Mucosa of gallbladder (tissue), 1 donor: ENCODE measurements at places on chromosomes 12 and 14.
A peak's percentile ranks its signal among the peaks of the same experiment; 100 is the strongest.

- no peak for DNase-seq
Measured at GRCh38 chr12:103161582-103162362, 204.3 kb downstream of the ASCL1 start.

GRCh38 chr14:103889313-103890051, 38.8 kb upstream of the TDRD9 start:
- peak; percentile 27 for DNase-seq

DNA sequence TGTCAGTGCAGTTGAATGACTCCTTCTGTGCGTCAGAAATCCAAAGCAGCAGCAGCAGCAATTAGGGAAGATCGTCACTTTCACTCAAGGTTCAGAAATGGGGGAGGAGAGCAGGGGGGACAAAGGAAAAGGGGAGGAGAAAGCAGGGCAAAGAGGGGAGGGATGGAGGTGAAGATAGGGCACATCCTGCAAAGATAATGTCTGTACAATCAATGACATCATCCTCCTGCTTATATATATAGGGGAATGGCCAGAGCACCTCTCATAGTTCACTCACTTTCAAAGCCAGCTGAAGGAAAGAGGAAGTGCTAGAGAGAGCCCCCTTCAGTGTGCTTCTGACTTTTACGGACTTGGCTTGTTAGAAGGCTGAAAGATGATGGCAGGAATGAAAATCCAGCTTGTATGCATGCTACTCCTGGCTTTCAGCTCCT, at the start of gene NTS:
Gene NTS (plus strand): TSS at position 265 of the 431 bp plus-strand sequence. CDS start 109 bp downstream, at position 374.
- DNase-seq: no peak

- no peak for DNase-seq
Measured at GRCh38 chr14:56808383-56809269, 1.7 kb downstream of the OTX2 start.

- DNase-seq: no peak
Measured at GRCh38 chr14:103179094-103179493, 55.8 kb downstream of the TNFAIP2 start.

DNA sequence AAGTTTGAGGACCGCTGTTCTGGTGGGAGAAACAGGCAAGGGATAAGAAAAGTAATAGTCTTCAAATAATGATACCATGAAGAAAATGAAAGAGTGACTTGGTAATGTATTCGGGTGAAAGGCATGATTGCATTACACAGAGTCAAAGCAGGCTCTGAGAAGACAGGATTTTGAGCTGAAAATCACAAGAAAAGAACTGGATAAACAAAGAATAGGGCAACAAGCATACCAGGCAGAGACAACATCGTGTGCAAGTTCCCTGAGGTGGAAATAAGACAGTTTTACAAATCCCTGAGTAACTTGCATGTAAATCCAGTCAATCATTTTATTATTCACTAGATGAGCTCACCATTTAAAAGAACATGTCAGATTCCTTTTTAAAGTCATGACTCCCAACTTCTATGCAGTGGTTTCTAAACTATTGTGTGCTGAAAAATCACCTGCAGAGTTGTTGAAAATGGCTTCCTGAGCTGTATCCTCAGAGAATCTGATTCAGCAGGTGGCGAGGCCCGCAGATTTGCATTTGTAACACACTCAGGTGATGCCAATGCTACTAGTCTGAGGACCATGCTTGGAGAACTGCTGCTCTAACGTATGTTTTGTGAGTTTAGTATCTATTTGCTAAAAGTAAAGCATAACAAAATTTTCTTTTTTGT, 133.0 kb upstream of the ABCD2 start:
- DNase-seq: no peak

DNA sequence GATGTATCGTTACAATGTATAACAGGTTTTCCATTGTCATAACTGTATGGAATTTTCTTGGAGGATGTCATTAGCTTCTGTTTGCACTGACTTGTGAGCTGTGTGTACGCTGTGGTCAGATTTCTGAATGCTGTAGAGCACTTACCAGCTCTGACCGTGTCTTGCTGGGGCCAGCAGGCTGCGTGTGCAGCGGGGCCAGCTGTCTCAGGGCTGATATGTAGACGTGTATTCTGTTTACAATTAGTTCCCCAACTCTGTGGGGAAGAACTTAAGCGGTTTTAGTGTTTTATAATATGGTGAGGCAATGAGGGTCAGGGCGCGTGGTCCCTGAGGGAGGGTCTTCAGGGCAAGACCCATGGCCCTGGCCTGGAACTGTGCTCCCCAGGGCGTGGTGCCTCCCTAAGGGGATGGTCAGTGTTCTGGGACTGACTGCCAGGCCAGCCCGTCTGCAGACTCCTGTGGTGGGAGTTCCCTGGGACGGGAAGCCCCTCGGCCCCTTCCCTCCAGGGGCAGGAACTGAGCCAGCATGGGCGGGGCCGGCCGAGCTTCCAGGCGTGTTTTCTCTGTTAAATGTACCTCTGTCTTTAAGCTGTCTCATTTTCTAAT, 18.7 kb downstream of the XRCC3 start:
- DNase-seq: no peak

- DNase-seq: no peak
Measured at GRCh38 chr12:127191129-127191528, 1075.8 kb upstream of the TMEM132C start.

- no peak for DNase-seq
Measured at GRCh38 chr12:59780605-59781135, 184.8 kb downstream of the SLC16A7 start.

DNA sequence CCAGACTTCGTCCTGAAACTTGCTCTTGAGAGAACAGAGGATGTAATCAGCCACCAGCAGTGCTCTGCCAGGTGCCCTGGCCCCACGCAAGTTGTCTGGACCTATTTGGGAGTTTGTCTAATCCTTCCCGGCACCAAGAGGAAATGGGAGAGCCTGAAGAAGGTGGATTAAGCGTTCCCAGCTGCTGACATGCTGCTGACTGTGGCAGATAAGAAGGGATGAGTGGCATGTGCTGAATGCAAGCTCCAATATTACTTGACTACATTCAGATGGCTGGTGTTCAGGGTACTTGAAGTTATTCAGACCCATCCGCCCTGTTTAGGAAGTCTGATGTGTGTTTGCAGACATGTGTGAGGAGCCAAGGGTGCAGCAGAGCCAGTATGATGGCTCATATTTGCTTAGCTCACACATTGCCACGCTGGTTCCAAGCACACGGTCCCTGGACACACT, 440.6 kb upstream of the CCDC196 start:
- DNase-seq: no peak

DNA sequence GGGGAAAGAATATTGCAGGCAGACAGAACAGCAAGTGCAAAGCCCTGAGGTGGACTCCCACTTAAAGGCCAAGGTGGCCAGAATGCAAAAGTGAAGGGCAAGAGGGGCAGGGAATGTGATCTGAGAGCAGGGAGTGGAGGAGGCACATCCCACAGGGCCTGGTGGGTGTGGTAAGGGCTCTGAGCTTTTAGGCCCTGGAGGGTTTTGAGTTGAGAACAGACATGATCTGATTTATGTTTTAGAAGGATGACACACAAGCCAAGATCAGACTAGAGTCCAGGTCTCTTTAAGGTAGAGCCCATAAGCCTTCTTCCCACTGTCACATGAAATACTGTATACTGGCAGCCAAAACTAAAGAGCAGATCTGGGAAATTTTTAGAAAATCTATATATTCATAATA, 162.5 kb downstream of the SLC38A4 start:
- DNase-seq: no peak

- DNase-seq: no peak
Measured at GRCh38 chr12:130621696-130622298, 94.3 kb downstream of the RIMBP2 start.

- no peak for DNase-seq
Measured at GRCh38 chr12:121260091-121260490, 36.4 kb downstream of the CAMKK2 start.

- no peak for DNase-seq
Measured at GRCh38 chr12:46814143-46814542, 11.7 kb downstream of the SLC38A4 start.

DNA sequence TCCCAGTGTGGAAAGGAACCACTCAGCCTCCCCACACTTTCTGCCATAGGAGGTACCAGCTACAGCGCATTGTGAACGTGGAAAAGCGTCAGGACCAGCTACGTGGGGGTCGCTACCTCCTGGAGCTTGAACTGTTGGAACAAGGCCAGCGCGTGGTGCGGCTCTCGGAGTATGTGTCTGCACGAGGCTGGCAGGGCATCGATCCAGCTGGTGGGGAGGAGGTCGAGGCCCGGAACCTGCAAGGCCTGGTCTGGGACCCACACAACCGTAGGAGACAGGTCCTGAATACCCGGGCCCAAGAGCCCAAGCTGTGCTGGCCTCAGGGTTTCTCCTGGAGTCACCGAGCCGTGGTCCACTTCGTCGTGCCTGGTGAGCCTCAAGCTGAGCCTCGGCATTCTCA, 96.8 kb downstream of the B4GALNT3 start:
- DNase-seq: no peak

- no peak for DNase-seq
Measured at GRCh38 chr12:5778821-5779220, 166.2 kb downstream of the ANO2 start.

GRCh38 chr14:55099756-55100155, 29.3 kb upstream of the LGALS3 start:
- DNase-seq: no peak

DNA sequence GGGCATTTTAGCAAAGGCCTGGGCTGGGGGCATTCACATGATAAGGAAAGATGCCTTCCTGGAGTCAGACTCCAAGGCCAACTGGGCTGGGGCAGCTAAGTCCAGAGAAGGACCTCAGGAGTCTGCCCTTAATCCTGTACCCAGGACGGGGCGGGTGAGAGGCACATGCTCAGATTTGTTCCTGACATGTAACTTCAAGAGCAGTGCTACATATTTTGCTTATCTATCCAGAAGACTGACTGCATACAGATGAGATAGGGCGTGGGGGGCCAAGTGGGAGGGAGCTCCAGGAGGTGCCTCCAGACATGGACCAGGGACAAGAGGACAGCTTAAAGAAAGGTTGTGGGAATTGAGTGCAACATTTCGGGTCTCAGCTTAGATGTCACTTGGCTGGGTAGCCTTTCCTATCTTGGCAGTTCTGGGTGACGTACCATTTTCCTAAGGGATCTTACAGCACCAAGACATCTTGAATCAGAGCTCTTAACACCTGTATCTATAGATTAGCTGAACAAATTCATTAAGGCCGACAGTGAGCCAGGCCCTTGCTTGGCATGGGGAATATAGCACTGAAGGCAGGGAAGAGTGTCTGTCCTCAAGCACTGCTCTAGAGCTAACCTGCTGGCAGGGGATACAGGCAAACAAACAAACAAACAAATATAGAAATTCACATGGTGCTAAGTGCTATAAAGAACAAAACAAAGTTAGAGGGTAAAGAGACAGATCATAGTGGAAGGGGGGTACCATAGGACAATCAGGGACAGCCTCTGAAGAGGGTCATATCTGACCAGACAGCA, 61.2 kb downstream of the PTPN21 start:
- no peak for DNase-seq

DNA sequence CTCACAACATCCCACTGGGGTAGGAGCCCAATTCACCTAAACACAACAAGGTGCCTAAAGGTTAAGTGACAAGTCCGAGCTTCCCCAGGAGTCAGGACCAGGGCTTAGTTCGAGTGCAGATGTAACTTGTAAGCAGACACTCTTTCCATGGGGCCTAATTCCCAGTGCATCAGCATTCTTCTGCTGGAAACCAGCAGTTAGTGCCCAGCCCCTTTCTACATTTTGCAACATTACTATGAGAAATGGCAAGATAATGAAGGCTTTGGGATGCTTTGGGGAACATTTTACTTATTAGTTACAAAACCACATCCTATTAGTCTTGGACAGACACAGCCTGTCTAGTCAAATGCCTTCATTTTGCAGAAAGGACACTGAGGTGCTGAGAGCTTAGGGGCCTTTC, 179.8 kb downstream of the CALM1 start:
- no peak for DNase-seq

- no peak for DNase-seq
Measured at GRCh38 chr12:26799741-26800140, 33.3 kb downstream of the ITPR2 start.

DNA sequence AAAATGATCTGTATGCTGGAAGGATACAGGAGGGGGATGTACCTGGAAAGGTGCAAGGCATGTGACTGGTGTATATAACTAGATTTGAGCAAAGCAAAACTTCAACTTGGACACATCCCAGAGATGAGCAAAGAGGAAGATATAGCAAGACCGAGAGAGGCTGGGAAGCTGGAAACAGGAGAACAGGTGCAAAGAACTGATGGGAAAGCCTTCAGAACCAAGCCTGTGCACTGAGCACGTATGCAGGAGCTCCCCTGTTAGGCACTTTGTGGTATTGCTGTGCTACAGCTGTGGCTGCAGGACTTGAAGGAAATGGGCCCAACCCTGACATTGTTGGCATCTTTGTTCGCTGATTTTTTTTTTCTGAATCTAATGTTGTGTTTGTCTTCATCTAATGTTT, 120.7 kb upstream of the PWP1 start:
- DNase-seq: no peak

DNA sequence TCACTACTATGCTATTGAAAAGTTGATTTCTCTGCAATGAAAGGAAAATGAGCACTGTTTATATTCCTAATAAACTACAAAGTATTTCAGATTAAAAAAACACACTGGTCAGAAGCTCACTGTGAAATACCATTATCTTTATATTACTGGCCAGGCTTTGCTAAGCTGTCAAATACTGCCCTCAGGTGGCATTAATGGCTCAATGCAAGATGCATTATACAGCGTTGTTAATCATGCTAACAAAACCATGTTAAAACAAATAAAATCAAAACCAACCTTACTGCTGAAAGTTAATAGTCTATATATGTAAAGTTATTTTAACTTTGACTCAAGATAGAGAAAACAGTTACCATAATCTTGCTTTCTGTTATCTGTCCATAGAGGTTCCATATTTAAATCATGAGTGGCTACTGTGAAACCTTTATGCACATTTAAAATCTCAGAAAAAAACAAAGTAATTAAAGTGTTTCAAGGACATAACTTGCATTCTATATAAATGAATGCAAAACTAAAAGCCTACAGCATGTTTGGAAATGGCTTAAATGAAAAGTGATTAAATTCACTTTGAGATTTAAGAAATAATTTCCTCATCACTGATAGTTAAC, 121.7 kb downstream of the RALGAPA1 start:
- peak; percentile 26 for DNase-seq

GRCh38 chr12:50626026-50626425, 121.2 kb downstream of the DIP2B start:
- DNase-seq: no peak

DNA sequence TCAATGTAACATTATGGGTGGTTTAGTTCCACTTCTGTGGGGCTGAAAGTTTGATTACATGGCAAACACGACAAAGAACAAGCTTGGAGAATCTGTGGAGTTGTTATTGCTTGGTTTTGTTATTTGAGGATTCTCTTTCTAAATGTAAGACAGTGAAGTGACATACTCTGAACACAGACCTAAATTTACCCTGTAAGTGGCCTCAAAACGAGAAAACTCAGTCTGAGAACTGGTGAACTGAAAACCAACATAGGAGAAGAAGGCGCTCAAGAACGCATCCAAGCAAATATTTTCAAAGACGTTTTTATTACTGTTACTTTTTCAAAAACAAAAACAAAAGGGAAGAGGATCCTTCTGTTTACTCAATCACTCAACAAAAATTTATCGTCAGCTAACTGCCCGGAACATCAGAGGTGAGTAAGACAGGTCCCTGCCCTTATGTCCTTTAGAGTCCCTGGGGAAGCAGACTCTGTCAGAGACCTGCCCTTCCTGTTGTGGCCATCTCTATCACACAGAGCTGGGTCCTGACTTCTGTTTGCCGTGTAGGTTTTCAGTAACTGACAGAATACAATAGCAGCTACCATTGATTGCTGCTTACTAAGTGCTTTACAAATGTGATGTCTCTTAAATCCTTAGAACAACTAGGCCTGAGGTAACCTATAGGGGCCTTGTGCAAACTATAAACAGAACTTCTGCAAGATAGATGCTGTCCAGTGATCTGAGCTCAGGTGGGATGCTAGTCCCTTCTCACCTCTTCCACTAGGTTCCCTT, 79.3 kb upstream of the C12orf71 start:
- DNase-seq: no peak
